ENCODE measurements at places on chromosomes 1 and 21.

GRCh38 chr1:205735218-205735617, 14.8 kb downstream of the NUCKS1 start:
- no peak for DNase-seq

- DNase-seq, result no peak
These were observed 163.0 kb downstream of the ASTN1 start for GRCh38 chr1:177001556-177001955.

DNA sequence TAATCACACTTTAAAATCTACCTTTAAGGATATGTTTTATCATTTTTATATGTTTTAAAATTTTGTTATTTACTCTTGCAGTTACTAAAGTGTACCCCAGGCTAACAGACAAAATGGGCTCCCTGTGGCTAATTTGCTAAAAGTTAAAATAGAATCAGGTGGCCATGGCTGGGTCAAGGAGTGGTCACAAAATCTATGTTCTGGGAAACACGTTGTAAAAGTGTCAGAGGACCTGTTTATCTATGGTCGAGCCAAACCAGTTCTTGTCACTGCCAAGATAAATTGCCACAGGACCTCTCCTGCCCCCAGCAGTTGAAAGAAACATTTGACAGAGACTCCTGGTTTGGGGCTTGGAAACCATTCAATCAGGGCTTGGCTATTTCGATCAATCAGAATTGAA, 21.2 kb upstream of the TTLL7 start:
- no peak for DNase-seq

DNA sequence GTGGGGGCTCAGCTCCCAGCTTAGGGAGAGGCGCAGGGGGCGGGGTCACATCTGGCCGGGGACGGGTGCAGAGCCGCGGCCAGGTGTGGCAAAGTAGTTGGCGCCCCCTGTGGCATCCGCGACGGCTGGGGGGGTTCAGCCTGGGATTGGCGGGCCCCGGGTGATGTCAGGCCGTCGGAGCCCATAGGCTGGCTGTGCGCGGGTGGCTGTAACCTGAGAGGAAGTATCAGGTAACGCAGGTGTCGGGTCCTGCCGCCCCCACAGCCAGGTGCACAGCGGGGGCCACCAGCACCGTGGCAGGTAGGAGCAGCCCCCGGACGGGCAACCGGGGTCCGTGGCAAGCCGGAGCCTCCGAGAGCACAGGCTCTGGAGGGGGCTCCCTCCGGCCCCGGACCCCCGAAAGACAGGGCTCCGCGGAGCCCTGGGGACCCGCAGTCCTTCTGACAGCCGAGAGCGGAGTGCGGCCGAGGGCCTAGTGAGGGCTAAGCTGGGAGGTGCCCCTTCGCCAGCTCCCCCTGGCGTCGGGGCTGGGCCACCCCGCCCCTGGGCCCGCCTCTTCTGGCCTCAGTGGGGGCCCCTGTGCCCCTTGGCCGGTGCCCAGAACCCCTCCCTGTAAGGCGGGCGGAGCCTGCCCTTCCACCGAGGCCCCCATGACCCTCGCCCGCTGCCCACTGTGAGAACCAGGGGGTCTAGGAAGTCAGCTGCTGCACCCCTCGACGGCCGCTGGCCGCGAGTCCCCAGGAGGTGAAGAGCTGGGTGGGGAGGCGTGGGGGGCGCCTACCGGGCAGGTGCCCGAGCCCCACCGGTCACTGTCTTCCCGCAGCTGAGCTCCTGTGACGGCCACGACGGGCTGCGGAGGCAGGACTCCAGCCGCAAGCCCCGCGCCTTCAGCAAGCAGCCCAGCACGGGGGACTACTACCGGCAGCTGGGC, 17.9 kb downstream of the TNFRSF25 start:
- no peak for DNase-seq

DNA sequence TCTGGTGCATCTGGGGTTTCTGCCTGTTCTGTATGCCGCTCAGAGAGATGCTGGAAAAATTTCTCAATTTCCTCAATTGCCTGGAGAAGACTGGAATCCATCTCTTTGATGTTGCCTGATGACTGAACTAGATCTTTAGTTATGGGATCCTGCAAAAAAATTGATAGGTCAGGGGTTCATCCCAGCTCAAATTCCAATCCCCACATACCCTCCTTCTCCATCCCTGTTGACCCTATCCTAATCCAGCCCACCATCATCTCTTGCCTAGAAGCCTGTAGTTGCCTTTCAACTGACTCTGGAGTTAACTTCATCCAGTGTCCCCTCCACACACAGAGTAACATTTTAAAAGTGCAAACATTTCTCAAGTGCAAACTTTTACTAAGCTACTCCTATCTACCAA, at the start of gene KLF18:
KLF18 (minus strand) TSS at position 101 of the 400 bp plus-strand sequence; CDS start at position 101, 0 bp downstream.
- DNase-seq, result no peak

DNA sequence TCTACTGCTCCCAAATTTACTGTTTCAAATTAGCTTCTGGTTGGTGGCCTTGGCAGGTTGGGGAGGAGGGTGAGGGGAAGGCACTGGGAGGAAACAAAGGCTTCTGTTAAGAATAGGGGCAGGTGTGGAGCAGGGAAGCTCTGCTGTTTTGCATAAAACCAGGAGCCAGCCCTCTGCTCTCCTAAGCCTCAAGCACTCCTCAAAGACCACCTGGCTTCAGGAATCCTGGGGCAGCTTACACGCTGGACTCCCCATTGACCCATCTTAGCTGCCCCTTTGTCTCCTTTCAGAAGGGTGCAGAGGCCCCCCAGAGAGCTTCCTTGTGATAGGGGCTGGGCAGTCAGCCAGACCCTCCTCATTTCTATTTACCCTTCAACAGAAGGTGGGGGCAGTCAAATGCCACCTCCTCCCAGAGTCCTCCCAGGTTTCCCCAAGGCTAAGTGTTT, 11.5 kb upstream of the DHRS3 start:
- no peak for DNase-seq

DNA sequence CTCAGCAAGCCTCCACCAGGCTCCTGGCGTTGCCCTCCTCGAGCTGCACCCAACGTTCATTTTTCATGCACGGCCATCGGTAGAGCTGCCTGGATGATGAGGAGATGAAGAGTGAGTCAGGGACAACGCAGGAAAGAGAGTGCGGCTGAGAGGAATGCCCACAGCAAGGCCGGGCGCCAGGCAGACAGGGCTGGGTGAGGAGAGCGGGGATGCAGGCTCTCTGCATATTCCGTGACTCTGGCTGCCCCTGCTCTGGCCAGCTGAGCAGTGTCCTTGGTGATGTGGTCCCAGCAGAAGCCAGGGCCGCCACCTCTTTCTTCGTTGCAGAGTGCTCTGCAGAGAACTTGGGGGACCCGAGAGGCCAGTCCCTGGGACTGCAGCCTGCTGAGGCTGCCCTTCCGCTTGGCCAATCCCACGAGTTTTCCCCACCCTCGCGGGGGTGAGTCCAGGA, 10.8 kb downstream of the UMODL1 start:
- no peak for DNase-seq

DNA sequence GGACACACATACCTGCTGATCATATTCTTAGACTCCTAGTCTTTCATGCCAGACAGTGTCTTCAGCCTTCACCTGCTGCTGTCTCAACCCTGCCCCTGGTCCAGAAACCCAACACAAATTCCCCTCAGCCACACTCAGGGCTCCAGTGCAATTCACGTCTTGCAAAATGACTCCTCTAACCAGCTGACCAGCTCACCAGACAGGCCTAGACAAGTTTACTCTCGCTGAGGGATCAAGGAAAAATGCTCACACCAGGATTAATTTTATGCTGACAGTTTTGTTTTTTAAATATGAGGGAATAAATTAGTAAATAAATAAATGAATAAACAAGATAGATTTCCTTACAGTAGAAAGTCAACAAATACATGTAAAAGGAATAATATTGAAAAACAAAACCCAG, 28.5 kb downstream of the CCDC185 start:
- no peak for DNase-seq

- DNase-seq, result no peak
These were observed 32.4 kb downstream of the KCNN3 start for GRCh38 chr1:154837672-154838171.

DNA sequence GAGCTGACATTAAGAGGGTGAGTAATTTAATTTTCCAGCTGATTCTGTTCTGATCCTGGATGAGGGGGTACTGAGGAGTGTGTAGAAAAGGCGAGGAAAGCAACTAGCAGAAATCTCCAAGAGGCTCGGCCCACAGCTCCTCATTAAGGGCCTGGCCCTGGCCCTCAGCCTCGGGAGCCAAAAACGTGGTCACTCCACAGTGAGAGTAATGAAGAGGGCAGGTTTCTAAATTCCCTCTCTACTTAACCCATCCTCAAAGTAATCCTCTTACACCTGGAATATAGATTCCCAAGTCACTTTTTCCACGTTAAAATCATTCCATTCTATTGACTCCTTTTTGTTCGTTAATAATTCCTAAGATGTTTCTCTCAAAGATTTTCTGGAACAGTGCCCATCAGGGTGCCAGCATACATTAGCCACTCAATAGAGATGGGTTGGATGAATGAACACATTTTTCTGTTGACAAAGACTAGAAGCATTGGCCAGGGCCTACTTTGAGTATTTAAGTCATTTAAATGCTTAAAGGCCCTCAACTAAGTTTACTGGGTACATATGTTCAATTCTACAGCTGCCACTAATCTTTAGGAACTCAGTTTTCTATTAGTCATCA, 1.1 kb upstream of the COL11A1 start:
- no peak for DNase-seq

- no peak for DNase-seq
These were observed 35.9 kb downstream of the ST3GAL3 start for GRCh38 chr1:43743206-43743605.

- DNase-seq, result peak; percentile 95
These were observed 17.9 kb downstream of the SLC9A1 start for GRCh38 chr1:27136998-27137542.

DNA sequence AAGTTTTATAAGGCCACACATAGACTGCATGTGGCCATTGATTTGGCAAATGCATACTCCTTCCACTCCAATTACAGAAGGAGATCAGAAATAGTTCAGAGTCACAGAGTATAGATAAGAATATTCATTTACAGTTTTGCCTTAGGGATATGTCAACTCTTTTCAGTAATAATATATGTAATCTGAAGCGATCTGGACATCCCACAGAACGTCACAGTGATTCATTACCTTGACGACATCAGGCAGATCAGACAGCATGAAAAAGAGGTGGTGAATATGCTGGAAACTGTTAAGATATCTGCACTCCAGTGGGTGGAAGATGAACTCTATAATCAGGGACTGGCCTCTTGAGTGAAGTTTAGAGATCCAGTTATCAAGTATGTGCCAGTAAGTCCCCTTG, 240.4 kb downstream of the DPYD start:
- no peak for DNase-seq

DNA sequence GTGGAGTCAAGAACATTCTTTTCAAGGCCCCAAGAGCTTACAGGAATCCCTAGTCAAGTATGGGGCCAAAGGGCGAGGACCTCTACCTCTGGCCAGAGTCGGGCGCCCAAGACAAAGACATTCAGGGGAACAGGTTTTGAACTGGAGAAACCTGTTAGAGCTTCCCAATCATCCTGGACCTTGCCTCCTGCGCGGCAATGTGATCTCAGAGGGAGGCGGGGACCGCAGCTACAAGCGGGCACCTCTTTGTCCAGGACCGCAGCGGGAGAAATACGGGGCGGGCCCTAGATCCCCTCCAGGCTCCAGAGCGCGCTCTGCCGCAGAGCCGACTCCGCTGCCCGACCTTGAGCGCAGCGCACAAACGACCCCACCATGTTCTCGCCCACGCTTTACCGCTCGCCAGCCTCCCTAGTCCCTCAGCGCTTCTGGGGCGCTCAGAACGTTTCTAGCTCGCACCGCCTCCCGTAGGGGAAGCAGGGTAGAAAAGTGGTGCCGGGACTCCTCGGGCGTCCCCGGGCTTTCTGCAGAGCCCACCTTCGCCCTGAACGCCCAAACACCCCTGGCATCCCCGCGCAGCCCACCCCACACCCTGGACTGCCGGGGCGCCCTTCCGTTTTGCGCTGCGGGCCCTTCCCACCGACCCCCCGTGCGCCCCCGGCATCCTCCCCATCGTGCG, 28.1 kb downstream of the RABIF start:
- DNase-seq, result no peak

DNA sequence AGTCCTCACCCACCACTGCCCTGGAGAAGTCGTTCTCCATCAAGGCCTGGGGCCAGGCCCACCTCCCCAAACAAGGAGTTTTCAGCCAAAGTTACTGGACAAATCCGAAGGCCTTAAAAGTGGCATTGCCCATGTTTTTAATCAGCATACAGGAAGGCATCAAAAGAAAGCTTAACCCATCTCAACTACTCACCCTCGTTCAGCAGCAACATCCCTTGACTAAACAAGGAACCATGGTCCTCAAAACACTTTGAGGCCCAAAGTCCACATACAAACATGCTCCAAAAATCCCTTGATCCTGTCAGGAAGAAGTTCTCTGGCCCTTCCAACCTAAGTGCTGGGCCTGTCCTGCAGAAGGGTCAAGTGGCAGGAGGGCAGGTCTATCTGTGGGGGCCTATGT, 1.6 kb downstream of the CAPZB start:
- DNase-seq, result no peak

DNA sequence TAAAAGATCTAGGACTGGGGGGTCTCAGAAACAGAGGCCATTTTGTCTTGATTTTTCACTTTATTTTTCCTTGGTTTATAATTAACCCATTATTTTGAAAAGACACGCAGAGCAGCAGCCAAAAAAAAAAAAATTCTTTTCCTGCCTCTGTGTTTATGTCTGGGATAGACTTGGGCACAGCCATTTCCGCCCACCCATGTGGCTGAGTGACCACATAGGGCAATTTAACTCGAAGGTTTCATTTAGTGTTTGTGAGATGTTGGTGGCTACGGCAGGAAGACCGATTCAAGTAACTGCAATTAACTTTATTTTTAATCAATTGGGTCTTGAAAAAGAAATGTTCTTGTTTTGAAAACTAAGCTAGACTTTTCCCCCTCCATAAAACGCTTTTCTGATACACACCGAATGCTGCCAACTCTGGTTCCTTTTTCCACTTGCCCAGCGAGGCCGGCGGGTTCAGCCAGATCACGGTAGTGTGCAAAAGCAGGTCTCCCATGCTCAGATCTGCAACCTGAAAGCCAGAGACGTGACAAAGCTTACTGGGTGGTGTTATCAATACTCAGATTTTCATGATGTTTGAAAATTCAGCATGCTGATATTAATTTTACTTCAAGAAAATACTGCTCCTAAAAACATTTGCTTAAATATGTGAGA, 97.4 kb upstream of the KRTAP19-8 start:
- DNase-seq, result no peak

GRCh38 chr21:38918607-38919346, 113.0 kb downstream of the ETS2 start:
- DNase-seq, result no peak

- no peak for DNase-seq
These were observed 28.3 kb downstream of the DEGS1 start for GRCh38 chr1:224211206-224211962.

DNA sequence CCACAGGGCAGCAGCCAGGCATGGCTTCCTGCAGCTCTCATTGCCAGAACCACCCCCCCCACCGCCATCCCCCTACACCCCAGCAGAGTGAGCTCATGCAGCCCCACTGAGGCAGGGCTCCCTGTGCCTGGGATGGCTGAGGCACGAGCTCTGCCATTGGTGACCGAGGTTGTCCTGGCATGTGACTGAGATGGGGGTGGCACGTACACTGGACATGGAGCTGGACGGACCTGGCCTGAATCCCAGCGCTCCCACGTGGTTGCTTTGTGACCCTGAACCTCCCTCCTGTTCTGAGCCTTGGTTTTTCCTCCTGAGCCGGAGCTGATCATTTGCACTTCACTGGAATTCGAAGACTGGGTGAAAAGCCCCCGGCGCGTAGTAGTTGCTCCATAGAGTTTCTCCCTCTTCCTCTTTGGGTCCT, 28.3 kb downstream of the ALPL start:
- no peak for DNase-seq
